GM13976 (cell line): ENCODE measurements at places on chromosomes 11 and 22.

DNA sequence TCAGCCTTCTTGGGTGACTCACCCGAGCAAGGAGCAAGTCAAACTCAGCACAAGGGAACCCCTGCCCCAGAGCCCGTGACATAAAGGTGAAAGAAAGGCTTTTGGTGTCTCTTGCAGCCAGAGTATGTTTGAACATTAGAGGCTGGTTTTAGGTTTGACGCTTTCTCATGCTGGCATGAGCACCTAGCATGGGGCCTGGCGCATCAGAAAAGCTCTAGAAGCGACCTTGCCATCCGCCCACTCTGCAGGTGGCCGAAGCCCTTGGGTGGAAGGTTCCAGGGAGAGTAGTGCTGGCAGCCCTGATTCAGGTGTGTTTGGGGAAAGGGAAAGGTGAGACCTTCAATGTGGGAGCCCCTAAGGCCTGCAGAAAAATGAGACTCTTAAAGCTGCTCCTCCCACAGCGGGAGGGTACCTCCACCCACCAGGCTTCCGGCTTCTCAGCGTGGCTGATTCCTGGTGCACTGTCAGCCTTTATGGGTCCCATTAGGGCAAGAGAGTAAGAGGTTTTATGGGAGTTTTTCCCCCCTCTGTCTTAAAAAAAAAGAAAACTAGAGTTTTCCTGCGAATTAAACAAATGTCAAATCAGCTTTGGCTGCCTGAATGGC lies 88.4 kb downstream of the GRIK4 start:
- DNase-seq: no peak

DNA sequence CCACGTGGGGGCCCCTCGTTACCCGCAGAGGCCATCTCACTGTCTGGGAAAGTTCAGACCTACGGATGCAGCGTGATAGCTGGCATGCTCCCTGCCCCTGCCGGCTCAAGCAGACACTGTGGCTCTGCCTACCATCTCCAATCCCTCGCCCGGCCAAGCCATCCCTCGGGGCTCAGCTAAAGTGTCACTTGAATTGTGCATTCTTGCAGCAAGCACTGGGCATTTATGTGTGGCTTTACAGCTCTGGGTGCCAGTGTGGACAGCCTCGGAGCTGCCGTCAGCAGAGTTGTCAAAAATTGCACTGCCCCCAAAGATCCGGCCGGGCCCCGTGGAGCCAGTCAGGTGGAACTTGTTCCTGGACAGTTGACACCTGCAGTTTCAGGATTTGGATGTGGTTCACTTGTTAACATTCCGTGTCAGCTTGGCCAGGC lies 75.0 kb upstream of the FGF3 start:
- no peak for DNase-seq

- no peak for DNase-seq
These were observed 186.6 kb downstream of the JRKL start for GRCh38 chr11:96576383-96576782.

DNA sequence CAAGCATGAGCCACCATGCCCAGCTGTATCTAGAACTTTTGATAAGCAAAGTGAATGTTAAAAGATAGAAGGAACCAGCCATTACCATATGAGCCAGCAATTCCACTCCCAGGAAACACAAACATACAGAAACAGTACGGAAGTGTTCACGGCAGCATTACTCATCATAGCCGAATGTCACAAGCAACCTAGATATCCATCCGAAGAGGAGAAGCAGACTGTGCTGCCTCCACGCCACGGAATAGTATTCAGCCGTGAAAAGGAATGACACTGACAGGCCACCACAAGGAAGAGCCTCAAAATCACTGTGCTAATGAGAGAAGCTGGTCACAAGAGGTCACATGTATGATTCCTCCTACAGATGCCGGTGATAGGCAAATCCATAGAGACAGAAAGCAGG lies 17.6 kb upstream of the MGAT3 start:
- no peak for DNase-seq

DNA sequence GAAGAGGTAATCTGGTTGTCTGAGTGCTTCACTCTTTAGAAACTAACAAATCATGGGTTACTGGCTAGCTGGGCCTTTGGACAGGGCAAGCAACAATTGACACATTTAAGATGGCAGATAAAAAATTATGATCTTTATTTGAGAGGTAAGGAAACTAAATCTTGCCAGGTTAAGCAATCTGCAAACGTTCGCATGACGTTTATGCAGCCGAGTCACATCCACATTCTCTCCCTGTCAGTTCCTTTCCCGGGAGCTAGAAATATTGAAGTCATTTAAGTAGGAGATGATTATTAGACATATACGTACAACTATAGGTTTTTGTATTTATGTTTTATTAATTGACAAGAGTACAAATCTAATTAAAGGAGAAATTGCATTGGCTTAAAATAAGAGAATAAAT lies 57.4 kb upstream of the RCN1 start:
- no peak for DNase-seq

DNA sequence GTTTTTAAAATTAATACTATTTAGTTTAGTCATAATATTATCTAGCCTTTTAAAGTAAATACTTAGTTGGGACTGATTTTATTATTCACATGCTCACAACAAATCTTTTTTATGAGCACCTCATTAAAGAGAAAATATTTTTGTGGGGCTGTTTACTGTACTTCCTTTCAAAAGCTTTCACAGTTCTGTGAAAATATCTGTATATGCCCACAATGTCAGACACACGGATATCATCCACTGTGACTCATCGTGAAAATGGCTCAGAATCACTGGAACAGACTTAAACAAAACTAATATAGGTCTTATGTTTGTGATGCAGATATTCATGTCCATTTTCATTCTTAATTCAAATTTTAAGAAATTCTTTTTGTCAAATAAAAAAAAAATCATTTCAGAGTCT lies 305.2 kb downstream of the RAB38 start:
- DNase-seq: no peak

GRCh38 chr22:48257685-48258055 lies 1495.2 kb downstream of the TBC1D22A start:
- DNase-seq: no peak
